Nasal cavity respiratory epithelium epithelial cell of viscerocranial mucosa (primary cell): ENCODE measurements at places on chromosomes 12 and 14. TPM values are rescaled to one million over a fixed set of nuclear protein-coding genes. Genes with fewer than 3 reads are reported as not detected.

The FLRT2 gene
- total RNA-seq, result 14.4 and 33.5 TPM in 2 replicates

The CSRP2 gene
- 28.4 and 32.7 TPM in 2 replicates for total RNA-seq

The RAB15 gene
- total RNA-seq, result under 0.01 and 0.28 TPM in 2 replicates

The AREL1 gene
- total RNA-seq, result 25.6 and 36.7 TPM in 2 replicates

The GPRC5D gene
- total RNA-seq, result not detected in 2 replicates

The ANKS1B gene
- 0.07 TPM in 1 of 2 replicates, not detected in the other for total RNA-seq

The SLC7A8 gene
- 12.6 and 26.1 TPM in 2 replicates for total RNA-seq

The ITGA5 gene
- total RNA-seq, result 63.6 and 159 TPM in 2 replicates

The FGF6 gene
- not detected in 2 replicates for total RNA-seq

The TNS2 gene
- 0.34 and 3.1 TPM in 2 replicates for total RNA-seq

The HELB gene
- 2.1 and 4.6 TPM in 2 replicates for total RNA-seq

The SLC6A15 gene
- 40.5 and 86.1 TPM in 2 replicates for total RNA-seq

The WSB2 gene
- 120 and 157 TPM in 2 replicates for total RNA-seq

The OR6C65 gene
- total RNA-seq, result not detected in 2 replicates

The YAF2 gene
- total RNA-seq, result 12.0 and 18.6 TPM in 2 replicates
